Suppressor macrophage treated with lipopolysaccharide for 4 hours (primary cell): ENCODE measurements at places on chromosomes 12 and 14.

DNA sequence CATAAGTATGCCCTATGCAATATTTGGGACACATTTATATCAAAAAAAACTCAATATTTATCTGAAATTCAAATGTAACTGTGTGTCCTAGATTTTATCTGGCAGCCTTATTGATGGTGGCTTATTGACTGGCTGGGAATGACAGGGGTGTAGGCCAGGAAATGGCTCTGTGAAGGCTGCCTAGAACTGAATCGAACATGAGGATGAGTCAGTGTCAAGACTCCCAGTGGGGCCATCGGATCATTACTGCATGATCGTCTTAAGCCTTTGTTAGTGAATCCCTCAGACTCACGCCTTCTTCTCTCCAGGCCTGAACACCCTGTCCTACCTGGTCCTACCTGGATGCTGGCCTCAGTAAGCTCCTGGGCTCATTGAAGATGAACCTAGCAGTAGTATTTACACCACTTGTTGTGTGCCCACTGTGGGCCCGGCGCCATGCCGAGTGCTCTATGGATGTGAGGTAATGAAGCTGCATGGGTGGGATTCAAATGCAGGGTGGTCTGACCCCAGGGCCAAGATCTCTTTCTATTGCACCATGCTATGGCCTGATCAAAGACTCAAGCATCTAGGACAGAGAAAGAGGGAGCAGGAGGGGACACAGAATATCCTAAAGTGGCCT lies 21.0 kb upstream of the FAIM2 start:
- DNase-seq: no peak

- DNase-seq: peak; percentile 64
These were observed 170.1 kb upstream of the PWP1 start for GRCh38 chr12:107515446-107515958.

DNA sequence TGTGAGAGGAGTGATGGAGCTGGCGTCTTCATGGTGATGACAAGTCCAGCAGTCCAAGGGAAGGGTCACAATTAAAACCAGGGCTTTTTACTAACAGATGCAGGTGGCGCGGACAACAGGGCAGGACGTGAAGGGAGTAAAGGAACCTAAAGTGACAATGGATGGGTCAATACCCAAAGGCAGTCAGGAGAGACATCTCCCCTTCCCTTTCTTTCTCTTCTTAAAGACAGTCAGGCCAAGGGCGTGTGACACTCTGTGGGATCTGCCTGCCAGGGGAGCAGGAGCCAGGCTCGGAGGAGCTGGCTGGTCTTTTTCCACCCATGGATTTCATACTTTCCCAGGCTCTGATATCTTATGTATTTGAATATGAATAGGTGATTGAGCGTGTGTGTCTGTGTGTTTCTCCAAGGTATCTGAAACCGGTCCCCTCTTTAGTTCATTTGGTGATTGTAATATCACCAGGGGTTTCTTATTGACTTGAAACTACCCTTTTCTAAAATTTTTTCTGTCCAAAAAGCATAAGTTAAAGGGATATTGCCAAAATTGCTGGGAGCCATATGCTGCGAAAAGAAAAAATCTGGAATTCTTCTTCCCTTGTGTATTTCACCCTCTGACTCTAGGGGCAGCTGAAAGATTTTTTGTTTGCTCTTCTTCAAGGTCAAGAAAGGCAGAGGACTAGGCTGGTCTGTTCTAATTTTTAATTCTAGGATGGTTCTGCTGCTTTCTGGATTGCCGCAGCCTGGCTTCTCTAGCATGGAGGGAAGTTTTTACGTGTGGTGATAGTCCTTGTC lies 61.8 kb downstream of the FBXL14 start:
- no peak for DNase-seq

GRCh38 chr12:104247698-104248097 lies 32.1 kb downstream of the TXNRD1 start:
- peak; percentile 51 for DNase-seq

- DNase-seq: no peak
These were observed 181.9 kb downstream of the NUAK1 start for GRCh38 chr12:105956662-105957457.

DNA sequence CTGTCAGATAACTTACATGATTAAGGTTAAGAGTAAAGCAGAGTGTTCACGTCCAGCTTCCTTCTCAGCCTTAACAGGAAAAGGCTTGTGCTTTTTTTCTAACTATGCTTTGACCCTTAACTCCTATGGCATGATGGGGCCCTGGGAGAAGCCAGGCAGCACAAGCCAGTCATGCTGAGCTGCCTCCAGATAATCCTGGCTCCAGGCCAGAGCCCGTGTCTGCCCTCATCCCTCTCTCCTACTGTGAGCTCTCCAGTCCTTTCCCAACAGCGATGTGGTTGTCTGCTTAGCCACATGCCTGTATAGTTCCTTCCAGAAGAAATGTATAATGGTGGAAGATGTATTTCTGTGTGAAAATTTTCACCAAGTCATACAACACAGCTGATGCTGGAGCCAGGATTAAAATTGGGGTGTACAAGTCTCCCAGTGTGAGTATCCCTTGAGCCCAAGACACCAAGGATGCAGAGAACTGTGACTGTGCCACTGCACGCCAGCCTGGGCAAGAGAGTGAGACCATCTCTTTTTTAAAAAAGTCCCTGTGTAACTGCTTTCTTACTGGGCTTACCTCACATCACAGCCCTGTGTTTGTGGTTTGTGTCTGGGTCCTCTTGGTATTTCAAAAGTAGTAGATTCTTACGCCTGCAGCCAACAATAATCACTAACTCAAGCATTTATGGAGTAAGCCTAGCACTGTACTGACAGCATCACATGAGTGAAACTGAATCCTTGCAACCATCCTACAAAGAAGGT lies 7.9 kb upstream of the ITFG2 start:
- no peak for DNase-seq

DNA sequence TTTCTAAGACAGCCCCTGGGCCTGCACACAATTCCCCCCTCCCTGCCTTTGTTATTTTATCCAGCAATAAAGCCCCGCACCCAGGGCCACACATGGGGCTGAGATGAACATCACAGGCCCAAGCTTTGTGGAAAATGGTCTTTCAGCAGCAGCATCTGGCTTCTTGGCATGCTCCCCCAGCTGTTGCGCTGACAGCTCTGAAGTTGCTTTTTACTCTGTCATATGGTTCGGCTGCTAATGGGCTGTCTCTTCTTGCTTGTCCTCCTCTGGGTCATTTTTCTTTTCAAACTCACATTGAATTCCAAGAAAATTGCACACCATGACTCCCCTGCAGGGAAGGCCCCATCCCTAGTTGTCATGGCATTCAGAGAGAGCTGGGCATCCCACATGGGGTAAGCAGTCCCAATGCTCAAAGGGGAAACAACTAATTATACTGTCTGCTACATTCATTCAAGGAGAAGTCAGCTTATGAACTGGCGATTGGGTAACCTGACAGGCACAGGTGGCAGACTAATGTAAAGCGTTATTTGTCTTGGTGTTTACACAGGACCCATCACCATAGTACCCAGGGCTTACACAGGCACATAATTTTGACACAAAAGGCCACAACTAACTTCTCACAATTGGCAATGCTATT lies 74.0 kb upstream of the CDKN3 start:
- DNase-seq: no peak

GRCh38 chr12:71159264-71159663 lies 1.5 kb upstream of the TSPAN8 start:
- DNase-seq: no peak

GRCh38 chr12:46693034-46693433 lies 132.8 kb downstream of the SLC38A4 start:
- no peak for DNase-seq

DNA sequence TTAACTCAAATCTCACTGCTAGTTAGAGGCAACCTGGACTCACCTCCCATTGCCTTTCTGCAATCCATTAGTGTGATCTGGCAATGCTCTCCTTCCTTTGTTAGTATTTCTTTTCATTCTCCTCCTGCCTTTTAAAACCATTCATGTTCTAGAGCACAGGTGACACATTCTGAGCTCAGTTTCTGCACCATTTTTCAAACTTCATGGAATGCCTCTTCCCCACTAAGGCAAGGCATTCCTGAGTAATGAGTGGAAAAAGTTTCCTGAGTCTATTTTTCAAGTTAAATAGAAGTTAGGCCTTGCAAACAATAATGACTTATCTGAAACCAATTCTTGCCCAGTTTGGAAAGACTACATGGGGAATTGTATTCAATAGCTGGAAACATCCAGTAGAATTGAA lies 1001.8 kb downstream of the BCL11B start:
- DNase-seq: no peak
